Activated CD4-positive, alpha-beta T cell treated with anti-CD3 and anti-CD28 coated beads, Interleukin-2, Interleukin-4, amounts not matched to agents 100 ng/mL and 50 ng/mL, durations not matched to agents 16 hours and 8 hours (primary cell): ENCODE measurements at places on chromosomes 12 and 14.
A peak's percentile ranks its signal among the peaks of the same experiment; 100 is the strongest.

- DNase-seq: no peak
Measured at GRCh38 chr14:93085911-93086310, 29.8 kb downstream of the ITPK1 start.

- no peak for DNase-seq
Measured at GRCh38 chr14:56340932-56341331, 222.7 kb downstream of the PELI2 start.

- no peak for DNase-seq
Measured at GRCh38 chr14:51262868-51263267, 22.8 kb downstream of the TMX1 start.

GRCh38 chr12:112967306-112967705 lies 11.0 kb upstream of the OAS2 start:
- DNase-seq: no peak

DNA sequence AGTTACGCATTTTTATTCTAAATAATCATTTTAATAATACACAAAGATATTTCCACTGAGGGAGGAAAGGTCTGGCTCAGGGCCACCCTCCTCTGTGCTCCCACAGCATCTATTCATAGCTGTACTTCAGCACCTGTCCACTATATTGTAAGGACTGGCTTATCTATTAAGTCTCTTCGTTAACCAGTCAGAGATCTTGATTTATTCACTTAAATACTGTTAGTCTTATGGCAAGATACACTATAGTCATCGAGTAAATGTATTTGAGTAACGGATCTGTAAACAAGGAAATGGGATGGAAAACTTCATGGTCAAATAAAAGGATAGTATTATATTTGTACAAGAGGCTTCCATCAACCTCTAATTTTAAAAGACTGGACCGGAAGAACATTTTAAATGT lies 54.6 kb downstream of the SPTLC2 start:
- DNase-seq: no peak

GRCh38 chr12:73892201-73892600 lies 645.4 kb upstream of the ATXN7L3B start:
- no peak for DNase-seq

DNA sequence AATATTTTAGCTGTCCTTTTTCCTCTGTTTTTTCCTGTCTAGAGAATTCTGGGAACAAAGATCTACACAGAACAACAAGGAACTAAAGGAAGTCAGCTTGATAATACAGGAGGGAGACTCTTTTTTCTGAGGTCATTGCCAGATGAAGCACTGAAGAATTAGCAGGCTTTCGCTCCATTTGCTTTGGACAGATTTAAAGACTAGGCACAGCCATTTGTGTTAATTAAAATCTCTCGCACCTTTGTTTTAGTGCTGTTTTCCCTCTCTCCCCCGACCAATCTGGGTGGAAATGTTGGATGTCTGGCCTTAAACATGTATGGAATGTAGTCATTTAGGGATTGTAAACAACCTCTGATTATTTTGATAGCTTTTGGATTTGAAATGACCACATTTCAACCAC lies 9.6 kb upstream of the GPHN start:
- DNase-seq: no peak

DNA sequence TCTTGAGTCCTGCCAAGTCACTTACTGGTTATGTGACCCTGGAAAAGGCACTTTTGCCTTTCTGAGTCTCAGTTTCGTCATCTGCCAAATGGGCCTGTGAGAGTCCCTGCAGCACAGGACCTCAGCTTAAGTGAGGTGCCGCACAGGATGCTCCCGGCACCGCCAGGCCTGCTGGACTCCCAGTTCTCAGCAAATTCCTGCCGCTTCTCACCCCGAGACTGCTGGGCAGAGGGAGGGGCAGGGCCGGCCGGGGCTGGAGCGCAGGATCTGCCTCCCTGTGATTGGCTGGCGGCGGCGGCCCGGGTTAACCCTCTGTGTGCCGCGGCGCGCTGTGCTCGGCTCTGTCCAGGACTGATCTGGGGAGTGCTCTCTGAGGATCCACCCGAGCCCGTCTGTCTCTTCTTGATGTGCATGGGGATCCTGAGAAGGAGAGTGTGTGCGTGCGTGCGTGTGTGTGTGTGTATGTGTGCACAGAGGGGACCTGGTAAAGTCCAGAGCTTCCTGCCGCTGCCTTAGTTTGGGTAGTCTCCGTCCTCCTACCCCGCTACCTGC lies 8.6 kb downstream of the SETD1B start:
- peak; percentile 56 for DNase-seq

DNA sequence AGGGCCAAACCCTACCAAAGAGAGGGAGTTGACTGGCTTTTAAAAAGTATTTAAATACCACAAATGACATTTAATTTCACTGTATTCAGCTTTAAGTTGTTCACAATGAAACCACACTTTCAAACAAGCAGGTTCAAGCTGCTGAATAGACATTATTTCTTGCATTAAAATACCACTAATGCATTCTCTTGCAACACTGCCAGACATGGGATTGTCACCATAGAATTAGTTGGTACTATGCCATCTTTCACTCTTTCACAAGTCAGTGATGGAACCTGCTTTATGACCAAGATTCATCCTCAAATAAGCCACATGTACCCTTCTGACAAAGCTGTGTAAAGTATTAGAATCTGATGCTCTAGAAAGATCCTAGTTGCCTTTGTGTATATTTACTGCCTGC lies 239.4 kb downstream of the PAWR start:
- DNase-seq: no peak

- DNase-seq: no peak
Measured at GRCh38 chr12:2690348-2691005, 104.3 kb upstream of the FKBP4 start.

GRCh38 chr12:59080101-59080500 lies 159.8 kb upstream of the LRIG3 start:
- DNase-seq: no peak

GRCh38 chr14:67192366-67192765 lies 3.1 kb downstream of the GARIN2 start:
- no peak for DNase-seq

DNA sequence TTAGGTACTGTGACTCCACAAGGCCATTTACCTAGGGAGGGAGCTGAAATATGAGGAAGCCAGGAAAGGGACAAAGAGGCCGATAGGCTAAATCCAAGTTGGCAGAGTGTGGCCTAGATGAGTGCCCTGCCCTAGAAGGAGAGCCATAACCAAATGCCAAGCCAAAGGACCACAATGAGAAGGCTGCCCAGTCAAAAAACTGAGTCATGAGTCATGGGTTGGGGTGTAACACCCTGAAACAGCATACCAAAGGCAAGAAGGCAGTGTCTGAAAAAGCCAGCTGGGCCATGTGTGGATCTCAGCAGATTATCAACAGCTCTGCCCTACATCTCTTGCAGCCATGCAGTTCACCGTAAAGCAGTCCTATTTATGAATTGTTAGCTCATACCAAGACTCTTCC lies 171.7 kb downstream of the PHLDA1 start:
- no peak for DNase-seq

DNA sequence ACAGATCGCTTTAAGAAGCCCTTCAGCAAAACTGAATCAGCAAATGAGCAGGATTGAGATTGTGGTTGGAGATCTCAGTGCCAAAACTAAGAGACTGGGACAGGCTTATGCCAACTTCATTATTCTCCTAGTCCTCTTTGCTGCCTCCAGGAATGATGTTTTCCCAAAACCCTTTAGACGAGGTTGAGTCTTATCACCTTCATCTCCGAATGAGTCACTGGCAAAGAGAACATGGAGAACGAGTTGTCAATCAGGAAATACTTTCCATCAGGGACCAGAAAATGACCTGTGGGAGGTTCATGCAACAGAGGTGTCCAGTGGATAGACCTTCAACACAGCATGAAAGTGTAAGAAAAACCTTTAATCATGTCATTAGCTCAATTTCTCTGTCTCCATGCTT lies 461.5 kb downstream of the RMST start:
- DNase-seq: no peak

DNA sequence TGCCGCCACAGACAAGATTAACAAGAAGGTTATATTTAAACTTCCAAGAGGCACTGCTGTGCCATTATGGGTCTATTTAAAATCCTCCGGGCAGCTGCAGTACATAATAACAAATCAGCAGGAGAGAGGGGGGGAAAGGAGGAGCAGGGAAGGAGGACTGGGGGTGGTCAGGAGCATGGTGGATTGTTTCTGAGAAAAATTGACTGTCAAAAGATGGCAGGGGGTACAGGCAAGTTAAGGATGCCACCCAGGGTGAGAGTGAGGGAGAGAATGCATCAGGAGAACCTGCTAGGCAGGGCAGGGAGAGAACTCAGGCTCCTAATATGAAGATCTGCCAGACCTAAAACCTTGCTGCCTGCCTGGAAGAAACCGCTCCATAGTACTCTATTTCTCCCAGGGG lies 181.8 kb downstream of the GRIN2B start:
- DNase-seq: no peak

- no peak for DNase-seq
Measured at GRCh38 chr12:15364221-15365160, 42.2 kb downstream of the PTPRO start.

- DNase-seq: no peak
Measured at GRCh38 chr12:104935886-104936285, 22.2 kb downstream of the SLC41A2 start.

- no peak for DNase-seq
Measured at GRCh38 chr14:21033133-21033698, 1.4 kb downstream of the RNASE13 start.

- no peak for DNase-seq
Measured at GRCh38 chr14:103943673-103944072, 1.3 kb upstream of the RD3L start.

- DNase-seq: no peak
Measured at GRCh38 chr14:95123891-95124579, 33.3 kb downstream of the DICER1 start.

- DNase-seq: no peak
Measured at GRCh38 chr12:108612788-108613282, 15.0 kb upstream of the TMEM119 start.

GRCh38 chr12:6914947-6915788 lies 788 bp downstream of the ENO2 start:
- DNase-seq: no peak
